ENCODE measurements at places on chromosomes 1 and 21. TPM values are rescaled to one million over a fixed set of nuclear protein-coding genes. Genes with fewer than 3 reads are reported as not detected.

Gene TMEM50B
- 14.5 TPM for total RNA-seq

Gene GJA5
- not detected for total RNA-seq

Gene ITLN1
- total RNA-seq, result not detected

Gene CD164L2
- not detected for total RNA-seq

Gene BSND
- not detected for total RNA-seq

Gene FABP3
- total RNA-seq, result not detected

Gene ADGRL2
- 27.2 TPM for total RNA-seq

Gene LAMTOR2
- 67.1 TPM for total RNA-seq

- no peak for DNase-seq
These were observed 3.6 kb downstream of the RER1 start for GRCh38 chr1:2395245-2395644.

- peak; percentile 17 for DNase-seq
These were observed 420.6 kb upstream of the DEPDC1 start for GRCh38 chr1:68917456-68917855.

DNA sequence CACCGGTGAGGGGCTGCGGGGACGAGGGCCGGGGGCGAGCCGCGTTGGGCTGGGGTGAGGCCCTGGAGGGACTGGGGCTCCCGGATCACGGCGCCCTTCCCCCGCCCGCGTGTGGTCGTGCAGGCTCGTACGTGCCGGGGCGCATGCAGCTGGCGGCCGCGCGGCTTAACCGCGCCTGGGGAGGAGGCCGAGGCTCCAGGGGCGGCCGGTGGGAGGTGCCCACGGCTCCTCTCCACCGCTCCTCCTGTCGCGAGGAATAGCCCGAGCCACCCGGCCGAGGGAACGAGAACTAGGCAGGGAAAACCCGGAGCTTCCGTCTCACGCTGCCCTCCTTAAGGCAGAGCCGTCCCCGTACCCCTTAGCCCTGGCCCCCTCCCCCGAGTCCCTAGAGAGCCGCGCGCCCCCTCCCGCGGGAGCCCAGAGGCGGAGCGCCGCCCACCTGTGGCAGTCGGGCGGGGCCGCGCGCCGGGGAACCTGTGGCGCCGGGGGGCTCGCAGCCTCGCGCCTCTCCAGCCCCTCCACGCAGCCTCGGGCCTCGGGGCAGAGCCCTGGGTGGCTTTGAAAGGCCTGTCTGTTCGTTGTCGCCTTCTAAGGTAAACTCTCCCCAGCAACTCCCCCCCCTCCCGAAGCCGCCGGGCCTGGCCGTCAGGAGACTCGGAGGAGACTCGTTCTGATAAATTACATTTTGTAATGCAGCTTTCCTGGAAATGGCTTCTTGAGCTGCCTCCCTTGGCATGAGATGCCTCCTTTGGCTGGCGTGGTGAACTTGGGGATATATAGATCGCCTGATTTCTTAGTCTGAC lies 746 bp downstream of the AK4 start:
- DNase-seq, result peak; percentile 30

DNA sequence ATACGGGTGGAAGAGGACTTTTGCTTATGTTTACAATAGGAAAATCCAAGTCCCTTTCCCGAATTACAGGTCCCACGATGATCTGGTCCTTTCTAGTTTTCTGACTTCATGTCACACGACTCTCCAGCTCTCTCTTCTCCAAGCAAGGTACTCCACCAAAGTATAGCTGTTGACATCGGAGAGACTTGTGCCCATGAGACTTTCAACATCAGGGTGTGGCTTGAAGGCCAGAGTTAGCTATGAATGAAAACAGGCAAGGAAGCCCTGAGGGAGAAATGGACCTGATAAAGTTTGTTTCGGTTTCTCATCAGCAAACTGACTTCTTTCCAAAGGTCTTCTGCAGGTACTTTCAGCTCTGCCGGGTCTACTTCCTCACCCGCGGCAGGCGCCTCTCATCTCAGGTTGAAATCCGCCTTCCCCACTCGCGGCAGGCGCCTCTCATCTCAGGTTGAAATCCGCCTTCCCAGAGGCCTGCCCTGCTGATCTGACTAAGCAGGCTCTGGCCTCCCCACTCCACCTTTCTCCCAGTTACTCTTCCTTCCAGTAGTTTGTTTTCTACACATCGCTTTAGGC lies 2.1 kb upstream of the PER3 start:
- DNase-seq, result no peak

DNA sequence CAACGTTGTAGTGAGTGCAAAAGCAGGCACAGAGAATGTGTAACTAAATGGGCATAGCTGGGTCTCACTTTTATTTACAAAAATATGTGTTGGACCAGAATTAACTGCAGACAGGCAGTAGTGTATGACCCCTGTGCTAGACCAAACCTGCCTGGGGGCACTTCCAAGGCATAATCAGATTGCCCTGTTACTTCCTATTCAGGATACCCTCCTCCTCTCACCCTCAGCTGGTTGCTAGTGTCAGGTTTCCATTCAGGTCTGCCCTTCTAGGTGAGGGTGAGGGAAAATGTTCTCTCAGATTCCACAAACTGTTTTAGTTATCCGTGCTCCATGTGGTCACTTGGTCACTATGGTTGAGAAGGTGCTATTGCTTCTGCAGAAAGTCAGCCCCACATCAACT lies 387.3 kb downstream of the LMX1A start:
- no peak for DNase-seq

GRCh38 chr1:217253351-217253750 lies 377.5 kb downstream of the GPATCH2 start:
- no peak for DNase-seq

DNA sequence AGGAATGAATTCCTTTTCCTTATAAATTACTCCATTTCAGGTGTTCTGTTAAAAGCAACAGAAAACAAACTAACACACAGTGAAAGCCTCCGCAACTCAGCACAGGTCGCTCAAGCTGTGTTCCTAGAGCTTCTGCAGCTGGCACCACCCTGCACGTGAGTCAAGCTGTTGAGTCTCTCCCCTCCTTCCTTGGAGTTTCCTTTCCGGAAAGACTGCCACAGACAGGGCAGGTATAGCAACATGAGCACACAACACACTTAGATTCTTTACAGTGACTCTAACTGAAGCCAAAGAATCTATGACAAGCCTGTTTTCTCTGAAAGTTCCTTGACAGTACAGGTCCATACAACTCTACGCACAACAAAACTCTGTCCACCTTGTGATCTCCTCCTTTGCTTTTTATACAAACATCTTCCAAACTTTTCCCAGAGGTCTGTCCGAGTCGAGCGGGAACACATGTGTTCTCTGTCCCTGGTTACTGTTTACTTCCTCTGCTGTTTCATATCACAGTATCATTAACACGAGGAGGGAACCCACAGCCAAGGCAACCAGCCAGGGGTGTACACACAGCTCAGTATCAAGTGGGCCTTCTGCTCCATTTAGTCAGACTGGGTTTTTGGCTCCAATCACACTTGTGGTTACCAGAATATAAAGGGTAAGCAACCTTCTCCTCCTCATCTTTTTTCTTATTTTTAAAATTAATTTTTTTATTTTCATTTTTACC lies 38.7 kb upstream of the DESI2 start:
- DNase-seq, result no peak

DNA sequence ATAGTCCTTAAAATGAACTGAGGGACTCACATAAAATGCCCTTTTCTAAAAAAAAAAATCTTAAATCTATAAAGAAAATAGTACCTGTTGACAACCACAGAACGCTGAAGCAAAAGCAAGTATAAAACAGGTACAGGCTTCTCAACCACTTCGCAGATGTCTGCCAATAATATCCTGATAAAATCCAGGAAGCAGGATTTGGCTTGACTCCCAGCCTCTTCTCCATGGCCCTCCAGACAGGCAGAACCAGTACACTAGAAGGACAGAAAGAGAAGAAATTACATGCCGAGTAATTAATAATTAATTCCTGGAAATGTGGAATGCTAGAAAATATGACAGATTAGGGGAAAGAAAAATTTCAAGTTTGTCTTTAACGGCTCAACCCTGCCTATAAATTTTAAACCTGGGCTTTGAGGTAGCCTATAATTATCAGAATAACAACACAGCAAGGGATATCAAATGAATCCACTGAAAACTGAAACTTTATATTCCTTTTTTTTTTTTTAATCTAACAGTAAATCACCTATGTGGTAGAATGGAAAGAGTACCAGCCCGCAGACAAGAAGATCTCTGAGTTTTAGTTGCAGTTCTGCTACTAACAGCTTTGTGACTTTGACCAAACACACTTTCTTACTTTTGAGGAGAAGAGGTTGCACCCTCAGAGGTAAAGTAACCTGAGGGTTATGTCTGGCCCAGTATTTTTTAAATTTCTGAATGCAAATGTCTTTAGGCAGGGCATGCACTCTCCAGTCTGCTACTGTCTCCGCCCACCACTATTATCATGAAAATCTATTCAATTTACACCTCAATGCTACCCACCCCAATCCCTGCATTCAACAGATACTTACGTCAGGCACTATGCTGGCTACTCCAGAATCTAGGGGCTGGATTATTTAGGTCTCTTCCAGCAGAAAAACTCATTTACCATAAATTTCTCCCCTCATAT lies 2.7 kb downstream of the KIAA0319L start:
- DNase-seq, result no peak

DNA sequence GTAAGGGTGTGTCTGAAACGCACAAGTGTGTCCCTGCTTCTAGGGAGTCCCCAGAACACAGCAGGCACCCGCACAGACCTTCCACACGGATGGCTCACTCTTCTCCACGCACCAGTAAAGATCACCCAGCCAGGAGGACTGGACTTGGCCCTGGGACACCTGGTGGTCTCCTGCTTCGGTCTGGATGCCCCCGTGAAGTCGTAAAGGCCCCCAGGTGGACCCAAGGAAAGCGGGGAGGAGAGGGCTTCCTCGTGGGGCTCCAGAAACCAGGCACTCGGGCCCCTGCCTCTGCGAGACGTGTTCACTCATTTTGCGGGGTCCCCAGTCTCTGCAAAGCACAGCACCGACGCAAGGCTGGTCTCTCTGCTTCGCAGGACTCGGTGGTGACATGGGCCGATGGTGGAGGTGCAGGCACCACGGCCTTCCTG lies 20.2 kb upstream of the COL6A2 start:
- DNase-seq, result no peak

- DNase-seq, result no peak
These were observed 62.1 kb downstream of the PLPPR4 start for GRCh38 chr1:99326215-99326949.

DNA sequence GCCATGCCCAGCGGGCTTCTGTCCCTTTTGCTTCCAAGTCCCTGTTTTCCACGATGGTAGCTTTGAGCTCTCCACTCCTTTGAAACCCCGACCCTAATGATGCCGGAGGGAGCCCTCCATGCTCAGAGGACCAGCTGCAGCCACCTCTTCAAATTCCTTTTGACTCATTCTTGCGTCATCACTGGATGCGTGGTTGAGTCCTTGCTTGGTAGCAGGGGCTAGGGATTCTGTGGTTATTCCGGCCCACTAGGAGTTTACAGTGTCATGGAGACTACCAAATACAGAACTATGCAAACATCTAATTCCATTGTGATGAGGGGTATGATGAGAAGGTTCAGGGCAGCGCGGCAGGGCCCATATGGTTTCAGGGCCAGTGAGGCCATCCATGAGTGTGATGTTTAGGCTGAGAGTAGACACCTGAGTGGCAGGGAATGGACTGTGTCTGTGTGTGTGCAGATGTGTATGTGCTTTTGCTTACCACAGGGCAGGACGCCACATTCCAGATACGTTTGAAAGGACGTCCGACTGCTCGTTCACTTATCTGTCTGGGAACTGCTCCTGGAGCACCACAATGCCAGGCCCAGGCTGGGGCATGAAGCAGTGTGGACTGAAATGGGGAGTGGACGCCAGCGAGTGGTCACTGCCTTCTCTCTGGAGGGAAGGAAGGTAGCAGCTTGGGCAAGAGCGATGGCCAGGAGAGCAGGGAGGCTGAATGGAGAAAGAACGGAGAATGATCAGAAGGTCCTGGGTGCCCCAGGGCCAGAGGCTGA lies 30.4 kb upstream of the ZBTB21 start:
- DNase-seq, result peak; percentile 98

DNA sequence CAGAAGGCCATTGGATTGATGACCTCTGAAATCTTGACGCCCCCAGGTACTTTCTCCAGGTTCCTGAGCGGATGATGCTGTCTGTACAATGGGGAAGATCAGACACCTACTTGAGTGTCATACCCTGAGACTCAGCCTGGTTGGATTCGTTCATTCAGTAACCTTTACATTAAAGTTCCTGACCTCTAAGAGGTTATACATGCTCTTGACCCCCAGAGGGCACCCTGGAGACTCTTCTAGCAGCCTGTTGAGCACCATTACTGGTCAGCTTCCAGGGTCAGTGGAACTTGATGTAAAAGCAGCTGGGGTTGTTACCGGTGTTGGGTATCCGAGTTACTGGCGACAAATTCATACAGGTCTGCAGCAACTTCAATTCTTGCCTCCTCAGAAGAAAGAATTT lies 114.3 kb upstream of the ZNF678 start:
- peak; percentile 13 for DNase-seq

DNA sequence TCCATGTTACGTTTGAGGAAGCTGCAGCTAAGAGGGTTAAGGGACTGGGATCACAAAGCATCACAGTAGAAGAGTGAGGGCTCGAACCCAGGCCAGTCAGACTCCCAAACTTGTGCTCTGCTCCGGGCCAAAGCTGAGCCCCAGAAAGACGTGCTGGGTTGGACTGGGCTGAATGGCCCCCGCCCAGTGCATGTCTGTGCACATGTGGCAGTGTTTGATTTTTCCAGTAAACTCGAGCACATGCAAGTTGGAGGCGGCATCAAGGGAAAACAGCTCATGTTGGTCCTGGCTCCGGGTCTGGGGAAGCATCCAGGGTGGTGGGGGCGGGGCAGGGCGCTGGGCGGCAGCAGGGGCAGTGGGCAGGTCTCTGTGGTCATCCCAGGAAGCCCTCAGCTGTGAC lies 39.8 kb upstream of the WNT4 start:
- DNase-seq, result no peak

GRCh38 chr1:15262706-15263105 lies 15.7 kb downstream of the FHAD1 start:
- no peak for DNase-seq

DNA sequence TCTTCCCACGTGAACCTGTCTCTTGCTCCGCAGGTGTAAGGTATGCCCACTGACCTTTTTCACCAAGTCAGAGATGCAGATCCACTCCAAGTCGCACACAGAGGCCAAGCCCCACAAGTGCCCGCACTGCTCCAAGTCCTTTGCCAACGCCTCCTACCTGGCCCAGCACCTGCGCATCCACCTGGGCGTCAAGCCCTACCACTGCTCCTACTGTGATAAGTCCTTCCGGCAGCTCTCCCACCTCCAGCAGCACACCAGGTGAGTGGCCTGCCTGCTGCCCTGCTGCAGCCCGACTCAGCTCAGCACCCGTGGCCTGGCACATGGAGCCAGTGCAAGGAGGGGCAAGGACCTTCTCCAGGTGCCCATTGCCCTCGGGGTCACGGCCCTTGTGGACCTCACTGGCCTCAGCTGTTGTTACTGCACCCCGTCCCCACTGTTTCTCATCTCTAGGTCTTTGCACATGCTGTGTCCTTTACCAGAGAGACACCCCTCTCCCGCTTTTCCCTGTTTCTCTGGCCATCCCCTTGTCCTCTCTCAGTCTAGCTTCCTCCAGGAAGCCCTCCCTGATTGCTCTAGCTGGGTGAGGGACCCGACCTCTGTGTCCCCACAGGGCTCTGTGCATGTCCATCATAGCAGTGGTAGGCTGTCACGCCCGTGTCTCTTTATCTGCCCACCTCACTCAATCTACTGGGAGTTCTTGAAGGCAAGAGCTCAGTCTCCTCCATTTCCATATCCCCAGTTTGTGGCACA lies 25.4 kb downstream of the ZNF362 start:
- DNase-seq, result no peak

Measured in HT1080 (cell line).